ENCODE measurements at places on chromosomes 13 and 19. TPM values are rescaled to one million over a fixed set of nuclear protein-coding genes. Genes with fewer than 3 reads are reported as not detected.
A peak's percentile ranks its signal among the peaks of the same experiment; 100 is the strongest.

DNA sequence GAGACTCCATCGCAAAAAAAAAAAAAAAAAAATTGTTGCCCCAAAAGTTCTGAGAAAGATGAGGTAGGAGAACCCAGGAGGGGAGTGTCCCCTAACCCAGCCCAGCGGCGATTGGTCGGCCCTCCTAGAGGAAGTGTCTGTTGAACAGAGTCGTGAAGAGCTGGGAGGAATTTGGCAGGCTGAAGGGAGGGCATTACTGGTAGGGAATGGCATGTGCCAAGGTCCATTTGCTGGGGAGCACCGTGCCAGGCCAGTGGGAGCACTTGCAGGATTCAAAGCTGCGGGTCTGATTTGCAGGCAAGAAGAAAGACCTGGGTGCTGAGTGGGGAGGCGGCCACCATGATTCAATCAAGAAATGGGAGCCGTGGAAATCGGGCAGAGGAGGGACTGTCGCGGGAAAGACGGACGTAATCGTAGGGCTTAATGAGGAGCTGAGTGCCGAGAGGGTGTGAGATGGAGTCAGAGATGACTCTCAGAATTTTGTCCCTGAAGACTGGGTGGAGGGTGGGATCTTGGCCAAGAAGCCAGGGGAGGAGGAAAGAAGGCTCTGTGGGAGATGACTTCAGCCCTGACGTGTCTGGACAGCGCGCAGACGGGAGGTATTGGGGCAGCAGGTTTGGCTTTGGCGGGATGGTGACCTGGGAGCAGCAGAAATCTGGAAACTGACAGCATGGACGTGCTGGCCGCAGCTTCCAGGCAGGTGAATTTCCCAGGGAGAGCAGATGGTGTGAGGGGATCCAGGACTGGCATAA lies 15.4 kb downstream of the CERS4 start:
- no peaks in the 10 kb centered on the region for H3K27me3 ChIP-seq
- H3K4me1 ChIP-seq: no peaks in the 10 kb centered on the region
- H3K27ac ChIP-seq: no peak overlapping the region
- no peak for DNase-seq
- peaks cover 9% of the 10 kb centered on the region for H3K36me3 ChIP-seq

GRCh38 chr13:112055036-112055914 lies 11.7 kb upstream of the SOX1 start:
- H3K27me3 ChIP-seq: peaks cover 91% of the 10 kb centered on the region
- no peak overlapping the region for H3K4me3 ChIP-seq
- H3K27ac ChIP-seq: peak overlapping the region; percentile 35
- H3K4me1 ChIP-seq: peaks cover 5% of the 10 kb centered on the region

DNA sequence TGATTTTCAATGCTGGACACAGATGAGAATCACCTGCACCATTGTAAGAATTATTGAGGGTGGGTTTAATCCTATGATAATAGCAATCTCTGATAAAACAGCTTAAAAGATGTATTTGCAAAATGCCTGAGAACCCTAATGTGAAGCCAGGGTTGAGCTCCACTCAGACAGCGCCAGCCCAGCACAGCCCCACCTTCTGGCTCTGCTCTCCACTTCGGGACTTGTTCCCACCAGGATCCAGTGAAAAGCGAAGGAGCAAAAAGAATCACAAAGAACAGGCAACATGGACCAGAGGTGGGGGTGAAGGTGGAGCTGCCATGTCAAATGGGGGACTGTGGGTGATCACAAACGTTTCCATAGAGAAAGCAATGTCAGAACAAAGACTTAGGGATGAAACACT lies 18.6 kb upstream of the ZNF816 start:
- peaks cover 31% of the 10 kb centered on the region for H3K36me3 ChIP-seq
- DNase-seq: no peak
- H3K4me3 ChIP-seq: no peak overlapping the region

DNA sequence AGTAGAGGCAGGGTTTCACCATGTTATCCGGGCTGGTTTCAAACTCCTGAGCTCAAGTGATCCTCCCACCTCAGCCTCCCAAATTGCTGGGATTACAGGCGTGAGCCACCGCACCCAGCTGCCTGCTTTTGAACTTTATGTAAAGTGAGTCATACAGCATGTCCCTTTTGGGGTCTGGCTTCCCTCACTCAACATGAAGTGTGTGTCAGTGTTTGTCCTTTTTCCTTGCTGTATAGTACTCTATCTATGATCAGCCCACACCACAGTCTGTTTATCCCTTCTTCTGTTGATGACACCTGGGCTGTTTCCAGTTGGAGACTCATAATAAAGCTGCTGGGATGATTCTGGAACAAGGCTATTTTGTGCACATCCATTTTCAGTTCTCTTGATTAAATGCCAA lies 2.1 kb downstream of the SPIB start:
- peaks cover 26% of the 10 kb centered on the region for H3K27me3 ChIP-seq
- no peak overlapping the region for H3K4me3 ChIP-seq
- peaks cover 9% of the 10 kb centered on the region for H3K4me1 ChIP-seq
- H3K36me3 ChIP-seq: no peaks in the 10 kb centered on the region
- H3K27ac ChIP-seq: no peak overlapping the region
- DNase-seq: no peak

DNA sequence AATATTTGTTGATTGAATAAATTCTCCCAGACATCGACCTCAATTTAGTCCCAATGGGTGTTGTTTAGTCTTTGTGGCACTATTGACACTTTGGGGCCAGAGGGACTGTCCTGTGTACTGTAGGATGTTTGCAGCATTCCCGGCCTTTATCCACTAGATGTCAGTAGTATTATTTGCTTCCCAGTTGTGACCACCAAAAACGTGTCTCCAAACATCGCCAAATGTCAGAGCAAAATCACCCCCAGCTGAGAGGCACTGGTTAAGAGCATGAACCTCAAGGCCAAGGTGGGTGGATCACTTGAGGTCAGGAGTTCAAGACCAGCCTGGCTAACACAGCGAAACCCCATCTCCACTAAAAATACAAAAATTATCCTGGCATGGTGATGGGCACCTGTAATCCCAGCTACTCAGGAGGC lies 15.4 kb downstream of the NLRP12 start:
- no peaks in the 10 kb centered on the region for H3K27me3 ChIP-seq
- no peak for DNase-seq
- H3K4me1 ChIP-seq: no peaks in the 10 kb centered on the region
- H3K27ac ChIP-seq: no peak overlapping the region
- H3K4me3 ChIP-seq: no peak overlapping the region

GRCh38 chr19:18137657-18138339 lies 15.2 kb upstream of the PIK3R2 start:
- H3K27me3 ChIP-seq: no peaks in the 10 kb centered on the region
- no peak for DNase-seq
- peaks cover 9% of the 10 kb centered on the region for H3K4me1 ChIP-seq
- H3K4me3 ChIP-seq: no peak overlapping the region
- H3K36me3 ChIP-seq: peaks cover 11% of the 10 kb centered on the region
- no peak overlapping the region for H3K27ac ChIP-seq

The TUBA3C gene
- total RNA-seq: not detected

DNA sequence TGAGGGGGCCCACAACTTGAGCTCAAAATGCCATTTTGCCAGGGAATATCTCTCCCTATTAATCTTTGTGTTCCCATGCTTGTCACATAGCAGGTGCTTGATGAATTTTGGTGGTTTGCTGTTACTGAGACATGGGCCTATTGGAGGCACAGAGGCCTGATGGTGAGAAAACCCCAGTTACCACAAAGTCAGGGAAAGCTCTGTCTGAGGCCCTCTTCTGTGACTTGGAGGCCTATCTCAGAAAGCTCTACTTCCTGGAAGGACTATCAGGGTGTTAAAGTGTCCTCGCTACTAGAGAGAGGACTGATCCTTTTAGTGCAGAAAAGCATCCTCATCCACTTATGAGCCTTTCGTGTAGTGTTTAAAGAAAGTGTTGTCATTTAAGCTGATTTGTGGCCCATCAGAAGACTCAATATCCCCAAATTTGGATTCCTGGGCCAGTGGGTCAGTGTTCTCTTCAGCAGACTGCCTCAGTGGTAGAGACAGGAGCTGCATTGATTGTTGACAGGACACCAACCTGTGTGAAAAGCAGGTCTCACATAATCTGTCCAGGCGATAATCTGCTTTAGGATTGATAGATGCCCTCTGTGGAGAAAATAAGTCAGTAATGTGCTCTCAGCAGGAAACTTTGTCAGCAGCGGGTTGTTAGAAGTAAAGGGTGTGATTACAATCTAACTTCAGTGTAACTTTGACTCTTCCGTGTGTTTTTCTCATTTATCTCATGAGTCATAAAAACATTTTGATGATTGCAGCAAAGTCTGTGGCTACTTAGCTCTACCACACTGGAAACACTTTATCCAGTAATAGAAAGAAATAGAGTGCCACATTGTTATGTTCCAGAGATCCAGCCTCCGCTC lies 121.0 kb downstream of the AKAP11 start:
- H3K27ac ChIP-seq: no peak overlapping the region
- H3K4me1 ChIP-seq: no peaks in the 10 kb centered on the region
- H3K27me3 ChIP-seq: peaks cover 9% of the 10 kb centered on the region
- no peak for DNase-seq

The ACP5 gene
- 1.6 TPM for total RNA-seq

GRCh38 chr13:68813180-68813796 lies 1294.3 kb upstream of the ATXN8OS start:
- peaks cover 8% of the 10 kb centered on the region for H3K4me1 ChIP-seq
- no peak for DNase-seq
- no peak overlapping the region for H3K4me3 ChIP-seq

The MTUS2 gene
- total RNA-seq: 9.2 TPM

GRCh38 chr19:18626906-18627305 lies 9.9 kb upstream of the KLHL26 start:
- no peak overlapping the region for H3K27ac ChIP-seq
- DNase-seq: no peak

The FFAR1 gene
- 0.74 TPM for total RNA-seq

The DACT3 gene
- total RNA-seq: 2.6 TPM

The ZNF99 gene
- not detected for total RNA-seq

DNA sequence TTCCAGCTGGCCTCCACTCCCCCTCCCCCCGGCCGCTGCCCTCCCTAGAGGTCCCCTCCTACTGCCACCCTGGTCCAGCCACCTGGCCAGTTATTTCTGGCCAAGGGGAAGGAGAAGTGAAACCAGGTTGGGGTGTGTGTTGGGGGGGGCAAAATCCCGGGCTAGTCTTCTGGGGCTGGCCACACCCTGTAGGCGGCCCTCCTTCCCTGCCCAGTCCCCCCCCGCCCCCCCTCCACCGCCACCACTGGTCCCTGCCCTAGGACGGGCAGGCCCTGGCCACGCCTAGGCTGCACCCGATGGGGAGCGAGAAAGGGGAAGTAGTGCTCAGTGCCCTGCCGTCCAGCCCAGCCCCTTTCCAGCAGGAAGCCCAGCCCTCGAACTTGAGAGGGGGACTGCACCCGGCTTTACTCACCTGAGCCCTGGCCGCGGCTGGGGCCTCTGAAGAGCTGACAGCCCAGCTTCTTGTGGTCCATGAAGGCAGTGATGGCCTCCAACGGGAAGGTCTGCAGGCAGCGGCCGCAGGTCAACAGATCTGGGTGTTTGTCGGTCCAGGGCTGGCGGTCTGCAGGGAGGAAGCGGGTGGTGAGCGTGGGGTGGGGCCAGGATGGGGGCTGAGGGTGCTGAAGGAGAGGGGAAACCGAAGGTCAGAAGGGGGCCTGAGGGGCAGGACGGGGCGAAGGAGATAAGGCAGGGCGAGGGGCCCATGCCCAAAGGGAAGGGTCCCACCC lies 813 bp downstream of the ZNF296 start:
- DNase-seq: no peak
- H3K4me3 ChIP-seq: peak overlapping the region; percentile 56
- H3K27me3 ChIP-seq: peaks cover 22% of the 10 kb centered on the region
- H3K36me3 ChIP-seq: peaks cover 2% of the 10 kb centered on the region
- H3K4me1 ChIP-seq: peaks cover 18% of the 10 kb centered on the region

Data from progenitor cell of endocrine pancreas (in vitro differentiated cells).